ENCODE measurements at places on chromosomes 5 and 9.
A peak's percentile ranks its signal among the peaks of the same experiment; 100 is the strongest.

- DNase-seq = no peak
Measured at GRCh38 chr5:157778121-157778805, 34.8 kb downstream of the LSM11 start.

GRCh38 chr5:132180134-132180745 lies 47.4 kb downstream of the P4HA2 start:
- DNase-seq = no peak

- DNase-seq = no peak
Measured at GRCh38 chr9:17402309-17402708, 176.6 kb upstream of the SH3GL2 start.

- DNase-seq = no peak
Measured at GRCh38 chr5:56167519-56167918, 65.6 kb downstream of the ANKRD55 start.

DNA sequence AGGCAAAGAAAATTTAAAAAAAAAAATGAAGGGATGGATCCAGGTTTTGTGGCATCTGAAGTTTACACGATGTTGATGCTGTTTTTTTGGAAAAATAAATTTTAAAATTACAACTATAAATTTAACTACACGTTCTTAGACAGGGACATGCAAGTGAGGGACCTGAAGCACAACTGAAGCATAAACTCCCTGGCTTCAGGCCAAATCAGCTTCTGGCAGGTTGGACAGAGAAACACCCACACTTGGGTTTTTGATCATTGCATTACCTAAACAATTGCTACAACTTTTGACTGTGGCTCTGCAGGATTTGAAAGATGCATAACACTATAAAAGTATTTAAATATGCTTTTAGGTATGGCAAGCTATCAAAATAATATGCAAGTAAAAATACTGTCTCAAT lies 1318.3 kb upstream of the DMAC1 start:
- DNase-seq = no peak

- no peak for DNase-seq
Measured at GRCh38 chr5:120258123-120258522, 206.0 kb upstream of the PRR16 start.

GRCh38 chr5:154646745-154647113 lies 108.4 kb upstream of the LARP1 start:
- DNase-seq = no peak

DNA sequence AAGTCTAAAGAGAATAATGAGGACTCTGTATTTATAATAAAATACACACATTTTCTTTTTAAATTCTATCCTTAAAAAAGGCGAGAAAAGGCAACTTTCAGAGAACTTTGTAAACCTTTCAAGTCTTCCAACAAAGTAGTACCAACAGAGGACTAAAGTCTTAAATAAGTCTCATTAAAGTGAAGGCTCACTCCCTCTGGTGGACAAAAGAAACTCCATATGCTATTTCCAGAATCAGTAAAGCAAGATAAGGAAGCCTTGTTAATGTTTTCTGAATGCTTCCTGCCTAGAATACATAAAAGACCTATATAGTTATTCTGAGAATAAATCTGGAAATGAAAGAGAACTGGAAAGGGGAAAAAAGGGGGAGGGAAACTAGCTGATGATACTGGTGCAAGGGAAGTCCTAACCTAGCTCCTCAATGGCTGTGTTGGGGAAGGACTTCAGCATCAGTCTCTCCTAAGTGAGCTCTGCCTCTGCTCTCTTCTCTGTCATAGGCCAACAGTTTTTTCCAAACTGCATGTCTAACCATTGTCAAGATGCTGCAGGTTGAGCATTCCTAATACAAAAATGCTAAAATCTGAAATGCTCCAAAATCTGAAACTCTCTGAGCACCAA lies 7.2 kb downstream of the HMGCS1 start:
- no peak for DNase-seq

DNA sequence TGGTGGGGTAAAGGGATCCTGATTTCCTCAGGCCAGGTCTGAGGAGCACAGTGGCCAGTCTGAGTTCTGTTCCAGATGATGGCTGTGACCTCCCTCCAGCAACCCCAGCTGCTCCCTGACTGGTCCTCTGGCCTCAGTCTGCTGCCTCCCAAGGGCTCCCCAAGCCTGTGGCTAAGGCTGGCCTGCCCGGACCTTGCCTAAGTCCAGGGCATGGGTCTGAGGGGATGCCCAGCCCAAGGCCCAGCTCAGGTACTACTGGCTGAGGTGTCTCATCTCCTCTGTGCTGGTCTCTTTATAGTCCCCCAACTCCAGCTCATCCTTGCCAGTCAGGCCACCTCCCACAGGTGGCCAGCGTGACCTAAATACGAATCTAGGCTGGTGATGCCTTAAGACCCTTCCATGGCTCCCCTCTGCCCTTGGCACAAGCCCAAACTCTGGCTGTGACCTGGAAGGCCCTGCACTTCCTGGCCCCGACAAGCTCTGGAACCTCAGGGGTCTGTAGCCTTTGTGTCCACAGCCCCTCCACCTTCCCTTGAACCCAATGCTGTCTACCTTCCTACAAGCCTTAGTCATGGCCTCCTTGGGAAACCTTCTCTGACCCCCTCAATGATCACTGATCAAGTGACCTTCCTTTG lies 9.8 kb downstream of the KIF12 start:
- no peak for DNase-seq

DNA sequence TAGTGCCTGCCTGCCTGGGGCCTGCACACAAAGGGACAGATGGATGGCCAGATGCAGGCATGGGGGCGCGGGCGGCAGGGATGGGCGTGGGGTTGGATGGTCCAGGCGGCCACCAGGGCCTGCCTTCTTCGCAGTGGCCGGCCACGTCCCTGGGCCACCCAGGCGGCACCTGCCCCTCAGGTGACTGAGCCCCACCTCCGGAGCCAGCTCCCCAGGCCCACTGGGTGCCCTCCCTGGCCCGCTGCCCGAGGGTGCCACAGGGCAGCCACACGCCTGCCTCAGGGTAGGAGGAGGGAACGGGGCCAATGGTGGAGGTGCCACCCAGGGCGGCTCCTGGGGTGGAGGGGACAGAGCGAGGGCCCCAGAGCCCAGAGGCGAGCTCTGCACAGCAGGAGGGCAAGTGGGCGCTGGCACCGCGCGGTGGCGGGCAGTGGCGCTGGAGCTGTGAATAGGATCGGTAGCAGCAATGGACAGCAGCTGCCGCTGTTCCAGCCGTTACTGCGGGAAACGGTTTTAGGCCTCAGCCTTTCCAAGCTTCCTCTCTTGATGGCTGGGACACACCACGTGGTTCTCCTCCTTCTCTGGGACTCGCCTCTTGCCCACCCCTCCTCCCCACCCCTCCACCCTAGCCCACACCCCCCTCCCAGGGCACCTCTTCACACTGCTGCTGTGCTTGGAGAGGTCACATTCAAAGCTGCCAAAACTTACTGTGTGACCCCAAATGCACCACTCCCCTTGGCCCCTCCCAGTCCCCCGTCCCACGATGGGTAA lies 19.1 kb downstream of the LHX3 start:
- no peak for DNase-seq

DNA sequence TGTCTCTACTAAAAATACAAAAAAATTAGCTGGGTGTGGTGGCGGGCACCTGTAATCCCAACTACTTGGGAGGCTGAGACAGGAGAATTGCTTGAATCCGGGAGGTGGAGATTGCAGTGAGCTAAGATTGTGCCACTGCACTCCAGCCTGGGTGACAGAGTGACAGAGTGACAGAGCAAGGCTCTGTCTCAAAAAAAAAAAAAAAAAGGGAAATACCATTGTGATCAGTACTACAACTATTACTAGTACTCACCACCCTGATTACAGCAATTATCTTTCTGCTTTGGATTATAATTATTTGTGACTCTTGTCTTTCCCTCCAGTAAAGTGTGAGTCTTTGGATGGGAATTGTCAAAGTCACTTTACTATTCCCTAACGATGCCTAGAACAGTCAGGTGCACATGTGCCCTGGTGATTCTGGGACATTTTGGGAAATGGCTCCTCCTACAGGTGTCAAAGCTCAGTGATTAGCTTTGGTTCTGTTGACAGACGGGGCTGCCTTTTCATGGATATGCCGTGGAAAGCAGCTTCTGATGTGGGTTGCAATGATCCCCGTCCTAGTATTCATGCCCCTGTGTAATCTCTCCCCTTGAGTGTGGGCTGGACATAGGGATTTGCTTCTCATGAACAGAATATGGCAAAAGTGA lies 31.8 kb upstream of the FRRS1L start:
- no peak for DNase-seq

DNA sequence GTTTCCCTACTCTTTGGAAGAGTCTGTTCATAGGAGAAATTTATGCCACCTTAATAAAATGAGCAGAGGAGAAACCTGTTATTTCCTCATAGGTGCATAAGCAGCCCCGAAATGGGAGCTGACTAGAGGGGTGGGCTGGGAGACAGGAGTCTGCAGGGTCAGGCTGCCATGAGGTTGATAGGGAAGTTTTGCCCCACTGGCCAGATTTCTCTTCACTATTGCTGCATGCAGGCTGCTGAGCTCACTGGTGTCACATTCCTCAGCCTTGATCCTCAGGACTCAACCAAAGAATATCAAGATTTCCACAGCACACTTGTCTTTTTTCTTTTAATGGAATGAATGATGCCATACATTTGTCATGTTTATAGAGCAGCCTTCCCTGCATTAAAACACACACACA lies 60.7 kb downstream of the BHMT start:
- DNase-seq = no peak

DNA sequence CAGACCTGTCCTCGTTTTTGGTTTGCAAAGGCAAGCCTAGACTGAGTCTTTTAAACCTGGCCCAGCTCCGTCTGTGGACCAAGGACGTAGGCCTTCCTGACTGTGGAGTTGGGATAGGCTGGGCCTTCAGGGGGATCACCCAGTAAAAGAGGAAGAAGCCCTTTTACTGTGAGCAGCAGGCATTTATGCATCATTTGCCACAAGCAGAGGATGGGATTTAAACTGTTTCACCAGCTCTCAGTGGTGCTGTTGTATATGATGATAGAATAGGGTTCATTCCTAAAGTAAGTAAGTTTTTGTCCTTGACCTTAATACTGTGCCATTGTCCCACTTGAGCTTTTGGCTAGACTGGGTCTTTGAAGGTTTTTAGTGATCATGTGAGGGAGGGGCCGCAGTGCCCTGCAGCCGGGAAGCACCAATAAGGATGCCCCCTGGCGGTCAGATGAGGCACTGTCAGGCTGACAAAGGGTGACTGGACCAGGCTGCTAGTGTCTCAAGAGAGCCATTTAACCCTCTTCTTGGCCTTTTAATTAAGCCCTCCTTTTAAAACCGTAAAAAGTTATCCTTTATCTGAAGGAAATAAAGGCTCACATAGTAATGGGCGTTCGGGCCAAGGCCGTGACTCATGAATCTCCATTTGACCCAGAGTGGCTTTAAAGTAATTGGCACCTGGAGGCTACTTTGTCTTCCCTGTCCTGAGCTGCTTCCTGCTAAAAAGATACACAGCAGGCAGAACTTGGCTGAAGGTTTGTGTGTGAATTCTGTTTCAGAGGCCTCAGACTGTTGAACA lies 74.0 kb downstream of the UBAP1 start:
- DNase-seq = peak; percentile 13

DNA sequence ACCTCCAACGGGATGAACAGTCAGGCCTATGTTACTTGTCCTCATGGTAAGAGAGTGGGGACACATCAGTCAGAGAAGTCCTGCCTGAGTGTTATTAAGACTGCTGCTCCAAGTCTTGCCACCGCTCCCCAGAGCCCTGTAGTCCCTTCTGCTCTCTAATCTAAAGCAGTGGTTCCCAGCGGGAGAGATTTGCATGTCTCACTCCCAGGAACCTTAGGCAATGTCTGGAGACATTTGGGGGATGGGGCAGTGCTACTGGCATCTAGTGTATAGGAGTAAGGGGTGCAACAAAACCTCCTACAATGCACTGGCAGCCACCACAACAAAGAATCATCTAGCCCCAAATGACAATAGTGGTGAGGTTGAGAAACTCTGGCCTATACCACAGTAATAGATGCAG lies 2.6 kb upstream of the SVEP1 start:
- DNase-seq = no peak

Measured in stimulated activated CD8-positive, alpha-beta memory T cell treated with anti-CD3 and anti-CD28 coated beads, Interleukin-15, amount 100 ng/mL, for 4 hours (primary cell).